ENCODE measurements at places on chromosomes 2 and 18.
A peak's percentile ranks its signal among the peaks of the same experiment; 100 is the strongest.

DNA sequence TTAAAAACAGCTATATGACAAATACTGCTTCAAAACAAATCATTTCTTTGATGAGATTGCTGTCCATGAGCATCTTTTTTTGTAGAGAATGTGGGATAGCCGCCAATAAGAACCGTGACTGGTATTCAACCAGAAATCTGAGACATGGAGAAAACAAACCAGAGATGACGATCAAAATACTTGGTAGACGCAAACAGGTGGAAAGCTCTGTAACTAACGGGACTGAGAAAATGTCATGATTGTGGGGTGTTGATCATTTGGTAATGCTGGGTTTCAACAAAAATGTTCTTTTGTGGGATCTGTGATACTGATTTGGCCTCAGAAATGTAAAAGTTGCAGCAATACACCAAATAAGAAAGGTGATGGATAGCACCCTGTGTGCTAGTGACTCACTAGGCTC, 364.8 kb downstream of the NYAP2 start:
- no peak for DNase-seq

GRCh38 chr2:149884871-149885270, 297.3 kb upstream of the MMADHC start:
- DNase-seq, result no peak

DNA sequence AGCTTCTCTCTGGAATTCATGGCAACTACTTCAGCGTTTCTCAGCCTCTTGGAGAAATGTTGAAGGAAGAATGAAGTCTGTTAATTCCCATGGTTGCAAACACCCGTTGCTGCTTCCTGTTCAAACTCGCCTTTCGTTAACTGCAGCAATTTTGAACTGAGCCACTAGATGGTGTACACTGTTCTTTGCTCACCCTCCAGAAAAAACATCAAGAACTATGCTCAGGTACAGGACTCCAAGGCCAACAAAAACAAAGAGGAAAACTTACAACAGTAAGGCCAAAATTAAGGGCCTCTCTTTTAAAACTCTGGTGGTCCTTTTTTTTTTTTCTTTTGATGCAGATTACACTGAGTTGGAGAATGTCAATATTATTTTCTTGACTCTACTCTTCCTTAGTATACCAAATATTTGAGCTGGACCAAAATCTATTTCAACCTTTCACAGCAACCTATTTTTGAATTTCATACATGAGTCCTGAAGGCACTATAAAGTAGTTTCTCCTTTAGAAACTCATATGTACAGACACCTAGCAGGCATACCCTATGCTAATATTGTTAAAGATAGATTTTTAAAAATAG, 58.2 kb downstream of the KLHL14 start:
- peak; percentile 57 for DNase-seq

DNA sequence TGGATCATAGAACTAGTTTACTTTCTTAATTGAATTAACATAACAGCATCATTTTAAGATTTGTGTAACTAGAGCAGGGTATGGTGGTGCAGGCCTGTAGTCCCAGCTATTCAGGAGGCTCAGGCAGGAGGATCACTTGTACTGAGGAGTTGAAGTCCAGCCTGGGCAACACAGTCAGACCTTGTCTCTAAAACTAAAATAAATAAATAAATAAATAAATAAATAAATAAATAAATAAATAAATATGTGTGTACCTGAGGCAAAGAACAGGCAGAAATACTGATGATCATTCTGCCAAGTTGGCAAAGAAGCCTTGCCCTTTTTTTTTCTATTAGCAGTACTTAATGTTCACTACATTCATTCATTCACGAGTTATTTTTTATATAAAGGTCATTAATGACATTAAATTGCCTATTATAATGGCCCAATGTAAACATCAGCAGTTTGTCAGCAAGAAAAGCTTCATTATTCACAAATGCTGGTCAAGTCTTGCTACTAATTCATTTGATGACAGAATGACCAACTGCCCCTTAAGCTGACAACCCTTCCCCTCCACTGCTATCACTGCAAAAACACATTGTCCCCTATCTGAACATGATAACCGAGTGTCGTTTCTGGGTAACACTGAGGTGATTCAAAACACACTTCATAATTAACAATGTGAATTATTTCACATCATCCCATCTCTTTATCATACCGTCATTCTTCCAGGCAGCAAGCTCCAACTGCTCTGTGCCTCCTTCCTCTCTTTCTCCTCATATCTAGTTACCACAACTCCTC, 39.0 kb downstream of the ARL5A start:
- DNase-seq, result no peak

DNA sequence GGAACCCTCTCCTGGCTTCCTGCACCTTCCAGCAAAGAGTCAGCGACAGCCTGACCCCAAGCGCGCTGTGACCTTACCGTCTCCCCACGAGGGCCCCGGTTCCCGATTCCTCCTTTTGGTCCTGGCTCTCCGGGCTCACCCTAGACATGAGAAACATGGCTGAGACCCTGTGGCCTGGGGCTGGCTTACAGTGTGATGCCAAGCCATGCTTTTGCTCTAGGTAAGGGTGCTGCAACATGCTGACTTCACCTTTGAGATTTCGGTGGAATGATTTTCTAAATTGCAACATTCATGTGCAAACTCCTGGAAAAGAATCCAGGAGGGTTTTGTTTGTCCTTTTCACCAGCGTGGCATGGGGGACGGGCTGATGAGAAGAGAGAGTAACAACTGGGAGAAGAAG, 63.9 kb downstream of the COL6A3 start:
- no peak for DNase-seq

DNA sequence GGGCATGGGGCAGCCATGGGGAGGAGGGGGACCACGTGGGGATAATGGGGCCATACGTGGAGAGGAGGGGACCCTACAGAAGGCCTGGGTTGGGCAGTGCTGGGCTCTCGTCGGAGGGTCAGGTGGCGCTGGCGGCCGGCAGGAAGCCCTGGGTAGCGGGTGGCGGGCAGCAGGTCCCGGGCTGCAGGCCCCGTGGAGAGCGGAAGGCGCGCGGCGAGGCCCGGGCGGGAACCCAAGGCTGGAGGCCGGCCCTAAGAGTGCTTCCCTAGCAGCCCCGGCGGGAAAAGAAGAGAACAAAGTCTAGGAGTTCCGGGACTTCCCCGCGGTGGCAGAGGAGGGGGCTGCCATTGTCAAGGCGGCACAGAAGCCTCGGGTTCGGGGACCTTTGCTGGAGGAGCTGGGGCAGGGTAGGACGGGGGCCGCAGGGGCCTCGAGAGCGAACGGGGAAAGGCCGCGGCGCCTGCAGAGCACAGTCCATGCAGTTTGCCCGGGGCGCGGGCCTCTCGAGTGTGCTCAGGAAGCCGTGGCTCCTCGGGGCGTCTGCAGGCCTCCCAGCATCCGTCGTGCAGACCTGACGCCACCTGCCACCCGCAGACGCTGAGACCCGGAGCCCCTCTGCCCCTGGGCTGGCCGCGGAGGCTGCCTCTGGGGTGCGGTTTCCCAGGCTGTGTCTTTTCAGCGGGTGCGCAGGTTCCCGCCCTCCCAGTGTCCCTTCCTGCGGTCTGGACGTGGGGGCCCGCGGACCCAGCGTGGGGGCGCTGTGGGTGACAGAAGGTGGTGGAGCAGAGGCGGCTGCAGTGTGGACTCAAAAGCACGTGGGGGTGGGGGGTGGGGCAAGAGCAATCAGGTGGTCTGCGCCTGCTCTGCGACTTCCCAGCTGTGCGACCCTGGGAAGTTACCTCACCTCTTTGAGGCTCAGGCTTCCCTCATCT, 19.4 kb upstream of the NCL start:
- DNase-seq, result no peak

DNA sequence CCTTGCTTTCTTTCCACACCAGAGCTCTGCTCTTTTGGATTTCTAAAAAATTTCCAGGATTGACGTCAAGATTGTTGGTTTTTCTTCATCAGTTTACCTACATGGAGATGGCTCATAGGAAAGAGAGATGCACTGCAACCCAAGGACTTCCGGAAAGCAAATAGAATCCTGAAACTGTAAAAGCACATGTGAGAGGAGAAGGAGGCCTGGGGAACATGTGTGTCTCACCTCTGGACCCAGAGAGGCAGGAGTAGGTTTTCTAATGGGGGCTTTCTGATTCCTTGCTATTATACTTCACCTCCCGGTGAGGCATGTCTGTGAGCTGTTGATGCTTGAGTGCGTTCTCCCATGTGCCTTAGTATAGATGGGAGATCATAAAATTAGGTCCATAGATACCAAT, 362.8 kb downstream of the DCDC2C start:
- DNase-seq, result no peak

- no peak for DNase-seq
Observed at GRCh38 chr2:239371726-239372686, 28.8 kb downstream of the HDAC4 start.

DNA sequence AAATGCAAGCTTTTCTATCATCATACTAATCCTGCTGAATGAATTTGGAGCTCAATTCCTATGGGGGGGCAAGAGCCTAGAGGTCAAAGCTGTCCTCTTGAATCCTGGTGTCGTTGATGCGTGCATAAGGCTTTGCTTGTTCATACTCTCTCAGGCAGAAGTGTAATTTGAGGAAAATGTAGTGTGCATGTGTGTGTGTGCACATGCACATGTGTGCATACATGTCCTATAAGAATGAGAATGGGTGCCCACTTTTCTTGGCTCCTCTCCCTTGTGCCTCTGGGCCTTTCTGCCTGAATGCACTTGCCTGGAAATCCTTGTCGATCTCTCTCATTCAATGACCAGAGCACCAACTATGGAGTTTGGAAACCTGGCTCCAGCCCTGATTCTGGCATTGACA, 28.5 kb upstream of the C18orf32 start:
- no peak for DNase-seq

DNA sequence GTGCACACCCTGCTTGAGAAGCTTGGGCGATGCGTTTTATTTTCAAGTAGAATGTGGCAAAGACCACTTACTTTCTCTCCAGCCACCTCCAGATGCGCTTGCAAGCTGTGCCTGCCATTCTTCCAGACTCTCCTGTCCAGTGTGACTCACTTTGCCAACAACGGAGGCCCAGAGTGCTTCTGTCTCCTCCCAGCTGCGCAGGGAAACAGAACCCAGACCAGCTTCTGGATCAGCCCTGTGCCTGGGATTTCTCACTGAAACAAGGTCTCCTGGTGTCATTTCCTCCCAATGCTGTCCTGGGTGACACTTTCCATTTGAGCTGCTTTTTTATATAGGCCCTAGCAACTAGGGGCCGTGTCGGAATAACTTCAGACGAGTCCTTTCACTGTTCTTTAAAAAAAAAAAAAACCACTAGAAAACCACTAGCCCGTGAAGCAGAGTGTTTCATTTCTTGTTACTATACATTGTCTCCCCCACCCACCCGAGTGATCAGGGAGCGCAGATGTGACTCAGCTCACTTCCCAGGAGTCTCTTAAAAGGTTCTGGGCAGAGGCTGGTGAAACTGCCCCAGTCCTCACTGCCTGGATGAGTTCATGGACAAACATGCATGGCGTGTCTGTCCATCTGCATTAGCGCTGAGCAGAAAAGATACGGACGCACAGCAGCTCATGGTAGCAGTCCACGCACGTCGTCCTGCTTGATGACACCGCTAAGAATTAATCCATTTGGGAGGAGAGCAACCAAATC, 25.3 kb upstream of the RPL31 start:
- DNase-seq, result no peak

DNA sequence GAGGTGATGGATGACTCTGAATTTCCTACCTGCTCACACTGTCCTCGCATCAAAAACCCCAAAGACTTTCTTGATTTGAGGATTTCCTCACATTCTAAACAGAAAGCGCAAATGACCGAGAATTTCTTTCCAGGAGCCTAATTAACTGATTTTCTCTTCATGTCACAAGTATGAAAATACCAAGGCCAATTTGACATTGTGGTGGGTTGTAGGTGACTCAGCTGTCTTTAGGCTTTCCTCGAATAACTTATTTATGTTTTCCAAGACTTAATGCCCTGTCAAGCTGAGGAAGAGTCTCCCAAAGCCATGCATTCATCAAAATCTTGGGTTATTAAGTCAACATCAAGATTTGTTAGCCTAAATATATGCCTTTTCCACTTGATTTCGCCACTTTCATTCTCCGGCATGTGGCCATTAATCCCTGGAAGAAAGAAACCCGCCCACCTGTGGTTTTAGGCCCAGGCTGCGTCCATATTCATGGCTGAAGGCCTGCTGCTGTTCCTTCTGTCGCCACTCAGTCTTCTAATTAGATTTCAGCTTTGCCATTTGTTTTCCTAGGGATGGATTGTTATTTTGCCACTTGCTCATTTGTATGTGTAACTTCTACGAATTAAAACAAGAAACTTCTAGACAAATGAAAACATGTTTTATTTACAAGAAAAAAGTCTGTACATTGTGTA, 84.9 kb downstream of the ST6GAL2 start:
- no peak for DNase-seq

DNA sequence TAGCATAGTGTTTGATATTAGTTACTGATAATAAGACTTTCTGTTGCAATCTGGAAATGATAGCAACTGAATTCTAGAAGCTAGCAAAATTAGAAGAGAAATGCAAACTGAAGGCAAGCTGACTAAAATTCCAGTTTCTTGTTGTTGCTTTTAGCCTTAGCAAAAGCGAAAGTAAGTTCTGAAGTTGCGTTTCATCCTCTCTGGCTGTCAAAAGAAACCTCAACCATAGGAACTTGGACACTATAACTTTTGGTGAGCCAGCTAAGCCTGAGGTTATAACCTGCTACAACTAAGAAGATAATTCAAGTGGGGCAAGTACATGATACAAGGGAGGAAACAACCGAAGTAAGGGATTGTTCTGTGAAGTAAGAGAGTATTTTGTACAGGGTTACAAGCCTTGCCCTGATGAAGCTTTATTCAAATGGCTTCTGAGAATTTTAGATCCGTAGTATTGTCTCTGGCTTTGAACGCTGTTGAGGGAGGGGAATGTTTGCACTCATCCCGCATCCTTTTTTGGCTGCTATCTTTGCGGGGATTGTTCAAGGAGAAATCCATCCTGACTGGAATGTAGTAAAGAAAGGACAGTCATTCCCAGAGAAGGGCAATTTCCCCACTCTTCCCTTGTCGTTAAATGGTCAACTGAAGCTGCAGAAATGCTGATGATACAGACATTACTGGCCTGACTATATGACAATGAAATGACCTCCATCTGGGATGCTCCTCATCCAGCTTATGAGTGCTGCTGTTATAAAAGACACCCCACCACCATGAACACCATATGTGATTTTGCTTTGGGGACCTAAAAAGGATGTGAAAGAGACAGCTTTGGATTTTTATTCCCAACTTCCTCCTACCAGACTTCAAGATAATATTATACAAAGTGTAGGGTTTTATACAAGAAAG, 7.0 kb upstream of the TMX3 start:
- DNase-seq, result no peak

DNA sequence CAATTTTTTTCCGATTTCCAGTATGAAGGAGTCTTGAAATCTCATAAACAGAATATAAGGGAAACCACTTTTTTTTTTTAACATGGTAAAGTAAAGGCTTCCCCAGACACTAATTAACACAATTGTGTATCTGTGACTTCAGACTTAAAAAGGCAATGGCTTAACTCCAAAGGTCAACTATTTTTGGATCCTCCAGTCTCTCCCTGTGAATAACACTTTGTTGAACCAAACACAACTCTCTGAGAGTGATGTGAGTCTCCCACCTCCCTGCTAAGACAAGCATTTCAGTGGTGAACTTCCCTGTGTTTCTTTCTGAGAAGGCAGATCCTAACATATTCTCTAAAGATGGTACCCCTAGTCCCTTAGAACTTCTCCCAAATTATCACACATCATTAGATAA, 219.6 kb upstream of the RBBP8 start:
- DNase-seq, result no peak

All from iPS DF 6.9 (cell line).